ENCODE measurements at places on chromosomes 3 and 15.

- peak; percentile 34 for DNase-seq
These were observed 43.5 kb downstream of the CFAP92 start for GRCh38 chr3:128950223-128950938.

DNA sequence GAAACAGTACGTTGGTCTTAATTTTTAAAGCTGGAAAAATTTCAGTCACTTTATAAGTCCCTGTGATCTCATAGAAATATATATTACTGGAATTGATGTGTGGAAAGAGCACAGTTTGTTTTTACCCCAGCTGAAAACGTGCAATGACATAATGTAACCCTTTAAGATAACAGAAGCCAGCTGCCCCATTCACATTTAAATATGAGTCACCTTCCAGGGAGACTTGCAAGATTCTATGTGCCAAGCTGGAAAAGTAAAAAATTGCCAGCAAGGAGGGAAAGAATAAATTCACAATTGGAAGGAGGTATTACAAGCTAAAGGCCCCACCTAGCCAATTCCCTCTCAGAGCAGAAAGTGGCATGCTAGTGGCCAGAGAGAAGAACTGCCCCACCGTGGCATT, 50.2 kb downstream of the SAMMSON start:
- no peak for DNase-seq

DNA sequence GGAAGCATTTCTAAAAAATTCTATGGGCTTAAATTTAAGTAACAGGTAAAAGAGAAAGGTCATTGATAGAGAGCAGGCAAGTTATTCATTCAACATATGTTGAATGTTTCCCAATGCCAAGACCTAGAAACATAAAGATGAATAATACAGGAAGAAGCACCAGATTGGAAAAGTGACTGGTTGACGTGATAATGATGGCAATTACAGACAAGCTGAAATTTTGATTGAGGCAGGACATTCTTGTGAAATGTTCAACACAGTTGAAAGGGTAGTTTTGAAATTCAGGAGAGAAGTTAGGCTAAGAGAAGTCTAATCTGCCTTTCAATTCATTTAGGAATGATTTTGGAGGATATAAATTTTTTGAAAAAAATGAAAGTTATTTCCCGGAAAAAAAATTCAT, 536.3 kb upstream of the NAALADL2 start:
- peak; percentile 40 for DNase-seq

DNA sequence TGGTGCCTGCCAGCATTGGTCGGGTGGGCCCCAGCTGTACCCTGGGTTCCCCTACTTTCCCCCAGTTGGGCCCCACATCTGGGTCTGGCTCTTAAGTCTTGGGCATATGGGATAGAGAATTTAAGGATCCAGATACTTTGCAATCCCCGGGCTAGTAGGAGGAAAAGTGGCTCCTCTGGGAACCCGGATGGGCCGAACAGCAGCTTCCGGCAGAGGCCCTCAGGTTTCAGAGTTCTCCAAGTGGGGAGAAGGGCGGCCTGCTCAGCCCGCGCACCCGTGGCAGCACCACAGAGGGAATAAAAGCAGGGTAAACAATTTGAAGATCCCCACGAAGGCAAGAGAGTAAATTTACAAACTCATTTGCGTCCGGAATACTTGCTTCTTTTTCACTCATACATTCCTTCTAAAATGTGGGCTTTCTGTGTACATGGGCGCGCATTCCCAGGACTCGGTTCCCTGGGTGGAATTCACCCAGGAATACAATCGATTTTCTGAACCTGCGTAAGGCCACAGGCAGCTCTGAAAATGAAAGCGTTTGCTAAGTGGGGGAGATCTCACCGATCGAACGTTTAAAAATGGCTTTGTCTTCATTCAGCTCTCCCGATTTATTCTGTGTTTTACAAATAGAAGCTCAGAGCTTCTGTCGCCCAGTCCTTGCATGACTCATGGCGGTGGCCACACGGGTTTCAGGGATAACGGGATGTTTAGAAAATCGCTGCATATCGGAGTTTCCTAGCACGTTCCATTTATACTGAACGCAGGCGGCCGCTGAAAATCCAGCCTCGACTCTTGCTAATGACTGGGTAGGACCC, 74.0 kb upstream of the POLG start:
- DNase-seq = no peak

DNA sequence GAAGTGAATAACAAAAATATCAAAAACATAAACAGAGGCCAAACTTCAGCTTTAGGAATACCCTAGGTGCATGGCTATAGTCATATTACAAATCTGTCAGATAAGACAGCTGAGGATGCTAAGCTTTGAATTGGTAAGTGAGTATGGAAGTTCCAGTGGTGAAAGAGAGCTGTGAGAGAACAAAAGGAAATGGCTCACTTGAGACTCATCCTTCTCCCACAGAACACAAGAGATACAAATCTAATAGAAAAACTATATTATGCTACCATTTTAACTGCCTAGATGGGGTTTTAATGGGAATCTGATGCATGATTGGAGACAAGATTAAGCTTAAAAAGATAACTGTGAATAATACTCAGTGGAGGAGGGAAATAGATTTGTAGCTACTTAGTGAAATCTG, 21.5 kb upstream of the PEX5L start:
- no peak for DNase-seq

GRCh38 chr15:90884719-90885431, 571 bp downstream of the FES start:
- no peak for DNase-seq

Measured in NCI-H2171 treated with DMSO at 0.1 percent for 48 hours (cell line).